ENCODE measurements at places on chromosomes 11 and 22.

GRCh38 chr22:43148581-43148980 is 2.8 kb upstream of the TSPO start:
- DNase-seq: no peak

- DNase-seq: peak; percentile 66
These were observed 2.0 kb upstream of the CASTOR1 start for GRCh38 chr22:30291058-30291892.

DNA sequence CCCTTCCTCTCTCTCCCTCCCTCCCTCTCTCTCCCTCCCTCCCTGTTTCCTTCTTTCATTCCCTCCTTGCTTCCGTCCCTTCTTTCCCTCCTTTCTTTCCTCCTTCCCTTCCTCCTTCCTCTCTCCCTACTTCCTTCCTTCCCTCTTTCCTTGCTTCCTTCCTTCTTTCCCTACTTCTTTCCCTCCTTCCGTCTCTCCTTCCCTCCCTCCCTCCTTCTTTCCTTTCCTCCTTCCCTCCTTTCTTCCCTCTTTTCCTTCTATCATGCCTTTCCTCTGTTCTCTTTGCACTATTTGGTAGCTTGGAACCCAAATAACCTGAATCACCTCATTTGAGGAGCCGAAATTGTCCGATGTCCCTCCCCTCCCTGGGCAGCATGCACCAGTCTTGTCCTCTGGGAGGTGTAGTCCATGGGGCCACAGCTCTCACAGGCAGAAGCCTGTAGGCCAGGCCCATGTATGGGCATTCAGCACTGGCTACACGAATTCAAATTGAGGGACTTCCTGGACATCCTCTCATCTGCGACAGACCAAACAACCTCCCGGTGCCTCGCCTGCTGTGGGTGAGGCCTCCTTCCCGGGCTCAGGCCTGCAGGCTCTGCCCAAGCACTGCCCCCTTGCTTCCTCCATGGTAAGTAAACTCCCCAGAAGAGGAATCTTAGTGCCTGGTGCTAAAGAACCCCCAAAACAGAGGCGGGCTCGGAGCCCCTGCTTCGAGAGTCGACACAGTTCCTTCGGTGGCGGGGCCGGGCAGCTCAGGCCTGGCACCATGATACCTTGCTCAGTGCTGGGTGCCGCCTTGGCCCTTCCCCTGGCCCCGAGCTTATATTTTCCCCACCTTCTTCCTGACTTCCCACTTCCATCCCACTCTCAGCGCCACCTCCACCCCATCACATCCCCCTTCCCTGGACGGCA is 454.1 kb upstream of the CADM1 start:
- DNase-seq: no peak

DNA sequence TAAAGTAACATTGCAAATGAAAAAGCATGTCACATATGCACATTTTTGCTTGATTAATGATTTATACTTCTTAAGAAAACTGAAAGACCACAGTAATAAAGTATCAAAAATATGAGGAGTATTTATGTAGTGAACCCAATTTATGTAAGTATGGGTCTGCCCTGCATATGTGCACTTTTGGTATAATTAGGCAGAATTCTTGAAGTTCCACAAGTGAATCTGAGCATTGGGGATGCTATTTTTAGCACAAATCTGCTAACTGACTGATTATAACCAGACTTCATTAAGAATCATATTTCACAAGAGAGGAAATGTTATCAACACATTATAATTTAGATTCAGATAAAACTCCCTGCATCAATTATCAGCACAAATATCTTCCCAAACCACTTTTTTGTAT is 407.1 kb upstream of the LRRC4C start:
- DNase-seq: no peak

DNA sequence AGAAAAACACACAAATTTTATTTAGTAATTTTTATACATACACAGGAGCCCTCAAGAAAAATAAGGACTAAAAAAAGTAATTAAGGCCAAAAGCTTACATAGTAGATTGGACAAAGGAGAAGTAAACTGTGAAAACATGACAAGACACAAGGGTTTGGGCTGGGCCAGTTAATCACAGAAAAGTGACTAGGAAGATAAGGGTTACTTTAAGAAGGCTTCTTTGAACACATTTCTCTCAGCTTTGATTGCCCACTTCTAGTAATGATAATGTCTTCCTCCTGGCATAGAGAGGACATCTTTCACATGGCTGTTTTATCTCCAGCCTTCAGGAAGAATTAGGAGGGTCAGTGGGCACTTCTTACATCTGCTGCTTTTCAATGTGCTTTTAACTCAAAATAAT is 3.4 kb downstream of the RNF141 start:
- DNase-seq: no peak

- DNase-seq: peak; percentile 91
These were observed 349.9 kb downstream of the CNTN5 start for GRCh38 chr11:99370549-99371216.

GRCh38 chr11:1938343-1939005 is 8.7 kb upstream of the MRPL23 start:
- DNase-seq: no peak

- no peak for DNase-seq
These were observed 2.2 kb upstream of the SCGB1A1 start for GRCh38 chr11:62416596-62416995.

DNA sequence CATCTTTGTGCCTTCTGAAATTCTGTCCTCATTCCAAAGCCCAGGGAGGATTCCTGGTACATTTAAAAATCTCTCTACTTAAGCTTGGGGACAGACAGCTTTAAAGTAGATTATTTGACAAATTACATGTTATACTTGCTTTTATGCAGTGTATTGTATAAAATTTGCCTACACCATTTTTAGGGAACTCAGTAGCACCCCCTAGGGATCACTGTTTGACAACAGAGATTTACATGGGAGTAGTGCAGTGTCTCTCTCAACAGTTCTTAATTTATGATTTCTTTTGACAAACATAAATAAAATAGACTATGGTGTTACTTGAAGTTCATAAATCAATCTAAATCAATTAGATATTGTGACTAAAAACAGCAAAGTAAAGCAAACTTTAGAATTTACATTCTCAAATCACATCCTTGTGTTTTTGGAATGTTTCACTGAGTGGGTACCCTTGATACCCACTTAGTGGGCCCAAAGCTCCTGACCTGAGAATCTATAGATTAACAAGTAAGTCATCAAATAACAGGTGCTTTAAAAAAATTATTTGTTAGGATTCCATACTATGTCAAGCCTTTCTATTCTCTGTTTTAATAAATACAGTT is 428.8 kb downstream of the DYNC2H1 start:
- no peak for DNase-seq
